CD8-positive, alpha-beta memory T cell (primary cell): ENCODE measurements at places on chromosomes 7 and 10.

DNA sequence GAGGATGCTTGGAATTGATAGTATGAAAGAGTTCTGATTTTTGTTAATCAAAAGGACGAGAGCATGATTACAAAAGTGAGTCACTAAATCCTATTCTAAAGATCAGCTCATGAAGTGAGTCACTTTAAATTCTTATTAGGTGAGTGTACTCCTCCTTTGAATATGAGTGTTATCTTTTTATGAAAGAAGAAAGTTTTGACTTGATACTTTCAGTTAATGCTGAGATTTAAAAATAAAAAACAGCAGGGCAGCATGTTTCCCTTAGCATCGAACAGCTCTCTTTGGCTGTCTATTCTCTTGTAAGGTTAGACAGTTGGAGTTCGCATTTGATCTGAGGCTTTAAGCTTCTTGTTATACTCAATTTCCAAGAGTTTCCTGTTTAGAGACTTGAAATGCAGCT is 222.0 kb downstream of the TWIST1 start:
- no peak for DNase-seq

DNA sequence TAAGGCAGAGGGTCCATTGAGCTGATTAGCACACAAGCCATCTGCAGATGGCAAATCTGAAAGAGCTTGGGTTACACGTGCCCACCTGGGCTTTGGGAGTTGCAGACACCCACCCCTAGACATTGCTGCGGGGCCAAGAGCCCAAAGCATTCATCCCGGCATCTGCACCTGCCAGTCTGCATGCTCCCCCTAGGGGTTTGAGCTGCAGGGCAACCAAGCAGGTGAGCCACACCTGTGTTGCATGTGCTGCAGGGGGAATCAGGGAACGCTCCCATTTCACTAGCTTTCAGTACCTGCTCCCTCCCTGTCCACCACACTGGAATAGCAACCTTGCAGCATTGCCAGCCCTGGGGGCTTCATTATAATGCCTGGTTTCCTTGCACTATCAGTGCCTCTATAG is 21.1 kb downstream of the C7orf33 start:
- no peak for DNase-seq

GRCh38 chr10:123783296-123783695 is 108.3 kb downstream of the CPXM2 start:
- DNase-seq = no peak

GRCh38 chr7:98472521-98472954 is 71.6 kb upstream of the BAIAP2L1 start:
- no peak for DNase-seq

- DNase-seq = no peak
These were observed 61.4 kb downstream of the AASS start for GRCh38 chr7:122082670-122083069.

- DNase-seq = no peak
These were observed 288.4 kb downstream of the KCNMA1 start for GRCh38 chr10:77349226-77349625.

- no peak for DNase-seq
These were observed 178.0 kb downstream of the MDFIC start for GRCh38 chr7:115099906-115100305.

- DNase-seq = no peak
These were observed 4.7 kb downstream of the ADARB2 start for GRCh38 chr10:1732564-1732996.

GRCh38 chr10:113648478-113648877 is 15.4 kb downstream of the NRAP start:
- DNase-seq = no peak

DNA sequence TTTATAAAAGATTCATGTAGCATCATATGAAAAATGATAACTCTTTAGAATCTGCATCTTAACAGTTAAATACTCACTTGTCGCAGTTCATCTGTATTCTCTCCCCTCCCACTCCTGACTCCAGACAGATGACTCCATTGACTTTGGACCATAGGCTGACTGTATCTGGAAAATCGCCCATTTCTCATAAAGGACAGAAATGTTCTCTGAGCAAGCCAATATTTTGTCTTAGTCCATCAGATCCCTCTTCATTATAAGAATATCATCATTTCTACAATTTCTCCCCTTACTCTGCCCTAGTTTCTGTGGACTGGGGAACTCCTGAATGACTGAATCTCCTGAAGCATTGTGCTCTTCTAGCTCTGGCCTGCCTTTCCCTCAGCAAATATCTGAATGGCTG is 125.4 kb downstream of the SEMA3D start:
- no peak for DNase-seq

DNA sequence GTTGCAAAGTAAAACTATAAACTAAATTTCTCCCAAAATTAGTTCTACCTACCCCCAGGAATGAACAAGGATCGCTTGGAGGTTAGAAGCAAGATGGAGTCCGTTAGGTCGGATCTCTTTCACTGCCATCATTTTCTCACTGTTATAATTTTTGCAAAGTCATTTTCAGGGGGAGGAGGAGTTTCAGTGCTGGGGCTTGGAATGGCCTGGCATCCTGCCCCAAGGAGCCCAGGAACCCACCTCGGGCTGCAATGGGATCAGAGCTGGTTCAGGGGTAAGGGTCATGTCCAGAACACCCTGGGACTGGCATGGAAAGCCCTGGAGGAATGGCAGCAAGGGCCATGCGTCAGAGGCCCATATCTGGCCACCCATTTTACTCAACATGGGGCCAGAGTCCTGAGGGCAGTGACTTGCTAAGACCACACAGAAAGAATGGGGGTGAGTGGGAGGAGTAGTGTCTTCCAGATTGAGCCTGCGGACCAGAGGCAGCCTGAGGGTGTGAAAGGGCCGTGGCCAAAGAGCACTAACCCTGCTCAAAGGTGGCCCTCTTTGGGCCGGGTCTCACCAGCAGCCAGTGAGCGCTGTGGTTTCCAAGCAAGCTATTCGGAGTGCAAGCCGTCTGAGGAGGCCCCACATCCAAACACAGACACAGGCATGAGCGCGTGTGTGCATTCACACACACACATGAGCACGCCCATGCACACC is 31.8 kb downstream of the GPRIN2 start:
- DNase-seq = no peak

DNA sequence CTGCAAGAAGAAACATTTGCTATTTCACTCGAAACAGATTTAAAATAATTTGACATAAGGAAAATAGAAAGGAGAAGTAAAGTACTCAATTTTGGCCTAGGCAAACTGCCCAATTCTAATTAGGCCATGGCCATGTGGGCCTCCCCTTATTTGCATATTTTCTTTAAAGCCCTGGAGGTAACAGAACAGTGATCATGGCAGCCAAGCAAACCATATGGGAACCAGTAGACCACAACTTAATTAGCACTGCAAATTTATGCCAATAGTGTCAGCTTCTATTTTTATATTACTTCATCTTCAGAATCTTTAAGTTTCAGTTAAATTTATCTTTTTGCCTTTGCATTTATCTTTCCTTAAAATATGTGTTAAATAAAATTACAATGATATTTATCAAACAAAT is 63.3 kb upstream of the THSD7A start:
- no peak for DNase-seq

- no peak for DNase-seq
These were observed 93.5 kb upstream of the LRRC4 start for GRCh38 chr7:128124786-128125185.
